Activated T-cell treated with anti-CD3 and anti-CD28 coated beads, Interleukin-2, amount 50 U/mL, for 1 hour (primary cell): ENCODE measurements at places on chromosomes 4 and X.

GRCh38 chr4:17665852-17666251, 51.4 kb downstream of the MED28 start:
- DNase-seq: no peak

GRCh38 chr4:74108457-74109115, 9.6 kb upstream of the CXCL2 start:
- no peak for DNase-seq

DNA sequence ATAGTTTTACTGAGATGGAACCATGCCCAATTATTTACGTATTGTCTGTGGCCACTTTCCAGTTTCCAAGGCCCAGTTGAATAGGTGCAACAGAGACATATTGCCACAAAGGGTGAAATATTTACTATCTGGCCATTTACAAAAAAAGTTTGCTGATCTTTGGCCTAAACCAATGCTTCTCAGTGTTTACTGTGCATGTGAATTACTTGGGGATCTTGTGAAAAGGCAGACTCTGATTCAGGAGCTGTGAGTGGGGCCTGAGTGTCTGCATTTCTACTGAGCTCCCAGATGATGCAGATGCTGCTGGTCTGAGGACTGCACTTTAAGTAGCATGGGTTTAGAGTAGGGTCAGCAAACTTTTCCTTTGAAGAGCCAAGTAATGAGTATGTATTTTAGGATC, 94.1 kb upstream of the PDE5A start:
- no peak for DNase-seq

- DNase-seq: no peak
Observed at GRCh38 chrX:112359906-112360305, 277.3 kb upstream of the TRPC5 start.

DNA sequence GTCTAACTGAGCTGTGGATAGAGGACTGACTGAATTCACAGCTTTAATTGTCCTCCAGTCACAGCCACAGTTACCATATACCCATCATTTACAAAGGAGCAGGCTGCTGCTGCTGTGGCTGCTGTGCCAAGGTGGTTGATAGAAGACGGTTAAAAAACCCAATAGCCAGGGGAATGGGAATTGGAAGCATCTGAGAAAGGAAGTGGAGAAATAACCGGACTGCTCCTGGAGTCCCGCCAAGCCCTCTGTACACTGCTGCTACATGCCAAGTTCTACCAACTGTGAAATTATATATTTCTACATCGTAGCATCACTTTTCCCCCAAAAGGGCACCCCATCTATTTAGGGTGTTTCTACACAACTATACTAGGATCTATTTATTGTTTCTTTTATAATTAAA, 279.7 kb upstream of the ARX start:
- DNase-seq: no peak

GRCh38 chr4:78684325-78685079, 91.6 kb upstream of the BMP2K start:
- DNase-seq: no peak

- DNase-seq: no peak
Observed at GRCh38 chr4:130479674-130480073, 1383.7 kb downstream of the C4orf33 start.

DNA sequence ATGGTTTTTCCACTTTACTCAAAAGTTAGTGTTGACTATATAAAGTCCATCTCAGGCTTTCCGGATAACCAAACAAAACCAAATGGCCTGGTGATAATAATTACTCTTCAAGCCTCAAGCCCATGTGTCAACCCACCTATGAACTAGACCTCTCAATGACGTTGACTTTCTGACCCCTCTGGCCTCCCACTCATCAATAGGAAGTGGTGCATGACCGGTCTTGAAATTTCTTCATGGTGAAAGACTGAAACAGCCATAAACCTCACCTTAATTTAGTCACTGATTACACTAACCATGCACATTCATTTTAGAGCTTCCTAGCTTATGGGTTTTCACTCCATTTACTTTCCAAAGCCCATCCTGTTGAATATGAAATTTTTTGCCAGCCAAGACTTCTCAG, 276.0 kb downstream of the KLHL13 start:
- DNase-seq: no peak

- no peak for DNase-seq
Observed at GRCh38 chr4:138757432-138757831, 258.1 kb upstream of the NOCT start.

- DNase-seq: no peak
Observed at GRCh38 chr4:87961993-87962392, 13.5 kb upstream of the SPP1 start.

GRCh38 chr4:15398732-15399131, 29.1 kb upstream of the C1QTNF7 start:
- no peak for DNase-seq

DNA sequence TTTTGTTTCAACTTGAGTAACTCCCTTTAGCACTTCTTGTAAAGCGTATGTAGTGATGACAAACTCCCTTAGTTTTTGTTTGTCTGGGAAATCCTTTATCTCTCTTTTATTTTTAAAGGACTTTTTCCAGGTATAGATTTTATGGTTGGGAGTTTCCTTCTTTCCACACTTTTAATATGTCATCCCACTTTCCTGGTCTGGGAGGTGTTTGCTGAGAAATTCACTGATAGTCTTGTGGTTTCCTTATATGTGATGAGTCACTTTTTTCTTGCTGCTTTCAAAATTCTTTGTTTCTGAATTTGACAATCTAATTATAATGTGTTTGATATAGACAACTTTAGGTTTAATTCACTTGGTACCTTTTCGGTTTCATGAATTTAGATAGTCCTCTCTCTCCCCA, 353.9 kb downstream of the GPAT3 start:
- no peak for DNase-seq

DNA sequence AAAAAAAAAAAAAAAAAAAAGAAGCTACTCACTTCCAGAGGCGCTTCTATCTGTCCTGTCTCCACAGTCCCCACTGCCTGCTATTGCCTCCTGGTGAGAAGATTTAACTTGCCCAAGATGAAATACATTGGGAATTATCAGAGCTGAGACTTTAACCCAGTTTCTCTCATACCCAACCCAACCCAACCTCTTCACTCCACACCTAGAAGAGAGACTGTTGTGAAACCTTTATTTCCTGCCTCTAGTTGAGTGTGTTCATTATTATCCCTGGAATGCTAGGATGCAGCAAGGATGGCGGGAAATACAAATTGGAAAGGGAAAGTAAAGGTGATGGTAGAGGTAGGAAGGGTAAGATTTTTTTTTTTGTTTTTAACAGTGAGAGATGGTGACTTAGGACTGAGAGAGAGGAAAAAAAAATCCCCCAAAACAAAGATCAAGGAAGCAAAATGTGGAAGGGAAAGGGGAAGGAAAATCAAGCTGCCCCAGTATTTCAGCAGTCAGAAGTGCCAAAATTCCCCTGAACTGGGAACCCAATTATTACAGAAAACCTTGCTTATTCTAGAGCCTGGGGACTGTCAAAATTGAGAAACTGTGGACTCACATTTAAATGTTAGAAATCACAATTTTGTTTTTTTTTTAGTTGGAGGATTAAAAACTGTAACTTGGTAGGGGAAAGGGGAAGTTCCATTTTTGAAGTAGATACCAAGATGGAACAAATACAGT, 253.0 kb downstream of the PTTG2 start:
- DNase-seq: no peak

GRCh38 chrX:141619336-141619735, 29.8 kb downstream of the SPANXA2 start:
- DNase-seq: no peak

DNA sequence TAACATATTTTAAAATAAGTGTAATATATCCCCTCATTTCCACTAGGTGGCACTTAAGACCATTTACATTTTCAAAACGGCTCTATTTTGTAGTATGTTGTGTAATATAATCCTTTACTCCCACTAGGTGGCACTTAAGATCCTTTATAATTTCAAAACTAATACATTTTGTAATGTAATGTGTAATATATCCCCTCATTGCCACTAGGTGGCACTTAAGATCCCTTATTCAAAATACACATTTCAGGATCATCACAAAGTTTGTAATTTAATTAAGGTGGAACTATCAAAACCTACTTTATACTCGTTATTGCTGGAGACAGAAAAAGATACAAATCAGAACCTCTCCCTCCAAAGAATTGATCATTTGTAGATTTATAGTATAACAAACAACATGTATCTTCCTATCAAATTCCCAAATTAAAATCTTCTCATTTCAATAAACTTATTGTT, 132.5 kb downstream of the ARHGAP6 start:
- no peak for DNase-seq

- no peak for DNase-seq
Observed at GRCh38 chr4:7980036-7980435, 40.4 kb upstream of the AFAP1 start.

GRCh38 chr4:107718351-107718965, 1.6 kb downstream of the PAPSS1 start:
- no peak for DNase-seq

DNA sequence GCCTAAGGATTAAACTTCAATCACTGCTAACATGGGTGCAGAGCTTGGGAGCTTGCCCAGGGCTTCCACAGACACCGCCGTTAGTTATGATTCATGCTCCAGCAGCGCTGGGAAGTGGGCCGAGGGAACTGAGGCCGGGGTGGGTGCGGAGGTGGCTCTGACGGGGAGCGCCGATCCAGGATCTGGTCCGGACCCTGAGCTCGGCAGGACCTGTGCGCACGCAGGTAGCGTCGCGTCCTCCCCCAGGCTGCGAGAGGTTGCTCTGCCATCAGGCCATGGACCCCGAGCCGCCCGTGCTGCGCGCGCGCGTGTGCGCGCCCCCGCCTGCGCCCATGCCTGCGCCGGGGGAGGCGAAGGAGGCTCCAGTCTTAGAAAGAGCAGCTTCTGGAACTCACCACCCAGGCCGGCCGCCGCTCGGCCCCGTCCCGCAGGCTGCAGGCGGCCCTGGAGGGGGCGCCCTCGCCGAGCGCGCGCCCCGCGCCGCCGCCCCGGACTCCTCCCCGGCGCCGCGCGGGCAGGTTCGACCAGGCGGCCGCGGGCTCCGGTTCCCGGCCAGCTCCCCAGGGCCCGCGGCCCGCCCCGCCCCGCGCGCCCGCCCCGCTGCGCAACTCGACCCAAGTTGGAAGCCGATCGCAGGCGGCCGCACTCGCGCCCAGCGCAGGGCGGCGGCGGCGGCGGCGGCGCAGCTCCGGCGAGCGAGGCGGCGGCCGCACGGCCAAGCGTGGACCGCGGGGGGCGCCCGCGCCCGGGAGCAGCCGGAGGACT, 732 bp upstream of the ADRA2C start:
- no peak for DNase-seq

GRCh38 chr4:57672846-57673433, 562.8 kb upstream of the IGFBP7 start:
- no peak for DNase-seq

GRCh38 chrX:102963955-102964354, 26.9 kb downstream of the RAB40AL start:
- DNase-seq: no peak
